Type B pancreatic cell (in vitro differentiated cells): ENCODE measurements at places on chromosomes 7 and 10.

GRCh38 chr10:11913079-11913641, 90.0 kb downstream of the PROSER2 start:
- no peak for DNase-seq

- DNase-seq: no peak
Measured at GRCh38 chr10:113153493-113154102, 203.6 kb downstream of the TCF7L2 start.

DNA sequence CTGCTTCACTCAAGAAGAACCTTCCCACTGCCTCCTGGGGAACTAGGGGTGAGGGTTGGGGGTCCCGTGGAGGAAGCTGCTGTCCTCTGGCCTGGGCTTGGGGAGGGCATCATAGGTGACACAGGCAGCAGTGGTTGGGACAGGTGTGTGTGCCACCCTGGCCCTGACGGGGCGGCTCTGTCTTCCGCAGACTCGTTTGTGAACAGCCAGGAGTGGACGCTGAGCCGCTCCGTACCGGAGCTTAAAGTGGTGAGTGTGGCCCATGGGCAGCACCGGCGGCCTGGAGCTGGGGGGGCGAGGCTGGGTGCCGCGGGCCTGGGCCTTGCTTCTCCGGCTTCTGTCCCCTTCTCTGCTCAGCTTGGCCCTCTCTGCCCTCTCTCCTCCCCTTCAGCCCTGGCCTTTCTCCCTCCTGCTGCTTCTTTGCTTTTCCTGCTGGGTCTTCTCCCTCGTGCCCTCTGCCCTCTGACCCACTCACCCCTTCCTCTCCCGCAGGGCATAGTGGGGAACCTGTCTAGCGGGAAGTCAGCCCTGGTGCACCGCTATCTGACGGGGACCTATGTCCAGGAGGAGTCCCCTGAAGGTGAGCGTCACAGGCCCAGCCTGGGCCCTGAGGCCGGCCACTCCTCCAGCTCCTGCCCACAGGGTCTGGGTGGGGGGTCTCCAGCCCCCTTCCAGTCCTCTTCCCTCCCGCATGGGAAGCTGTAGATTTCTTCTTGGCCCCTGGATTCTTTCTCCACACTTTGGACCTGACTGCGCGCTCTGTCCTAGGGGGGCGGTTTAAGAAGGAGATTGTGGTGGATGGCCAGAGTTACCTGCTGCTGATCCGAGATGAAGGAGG, 30.5 kb downstream of the AGAP3 start:
- DNase-seq: no peak

GRCh38 chr7:69412331-69413146, 185.7 kb upstream of the AUTS2 start:
- DNase-seq: no peak

- peak; percentile 71 for DNase-seq
Measured at GRCh38 chr10:92387289-92387940, 96.4 kb downstream of the MARCHF5 start.

DNA sequence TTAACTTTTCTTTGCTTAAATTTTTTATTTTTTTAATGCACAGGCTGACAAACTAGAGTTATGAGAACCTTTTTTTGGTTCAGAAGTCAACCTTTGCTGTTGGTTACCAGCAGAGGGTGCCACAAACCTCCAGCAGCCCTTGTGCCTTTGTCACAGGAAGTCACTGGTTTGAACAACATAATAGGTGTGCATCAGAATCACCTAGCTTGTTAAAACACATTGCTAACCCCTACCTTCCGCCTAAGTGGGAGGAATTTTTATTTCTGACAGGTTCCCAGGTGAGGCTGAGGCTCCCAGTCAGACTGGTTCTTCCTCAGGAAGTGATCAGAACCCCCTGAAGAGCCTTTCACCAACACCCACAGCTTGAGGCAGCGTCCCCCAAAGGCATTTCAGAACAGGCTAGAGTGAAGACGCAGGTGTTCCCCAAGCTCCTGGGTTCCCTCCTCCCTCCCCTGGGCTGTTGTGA, 22.6 kb upstream of the VDAC2 start:
- no peak for DNase-seq

GRCh38 chr10:110209454-110209925, 2.1 kb downstream of the MXI1 start:
- no peak for DNase-seq

GRCh38 chr7:100011516-100011915, 3.9 kb upstream of the ZKSCAN1 start:
- DNase-seq: no peak

DNA sequence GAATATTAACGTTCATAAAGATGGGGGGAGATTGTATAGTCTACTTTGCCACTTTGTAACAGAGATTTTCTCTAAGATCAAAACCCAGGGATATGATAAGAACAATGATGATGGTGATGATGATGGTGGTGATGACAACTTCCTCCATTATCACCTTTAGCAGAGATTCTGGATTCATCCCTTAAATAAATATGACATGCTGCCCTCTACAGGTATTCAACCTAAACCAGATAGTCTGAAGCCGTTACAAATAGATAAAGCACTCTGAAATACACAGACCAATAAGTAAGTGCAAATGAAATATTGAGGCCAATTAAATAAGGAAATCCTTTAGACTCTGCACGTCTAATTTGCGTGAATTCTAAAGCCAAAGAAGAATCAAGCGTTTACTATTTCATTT, 211.5 kb downstream of the CREB5 start:
- DNase-seq: no peak

GRCh38 chr7:47149208-47149839, 432.6 kb downstream of the TNS3 start:
- DNase-seq: no peak

DNA sequence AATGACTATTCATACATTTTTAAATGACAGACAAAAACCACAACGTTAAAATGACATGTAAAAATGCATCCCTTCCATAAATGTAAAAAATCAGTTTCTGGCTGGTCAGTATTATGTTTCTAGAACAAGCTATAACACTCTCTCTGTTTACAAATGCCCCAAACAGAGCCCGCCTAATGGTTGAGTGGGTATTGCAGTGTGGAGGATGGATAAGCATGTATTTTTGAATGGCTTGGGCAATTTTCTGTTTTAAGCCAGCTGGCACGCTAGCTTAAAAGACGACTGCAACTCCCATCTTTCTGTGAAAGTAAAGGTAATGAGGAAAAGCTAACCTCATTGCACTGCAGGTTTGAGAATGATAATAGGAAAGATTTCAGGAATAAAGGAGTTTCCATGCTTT, 430.7 kb downstream of the PARD3 start:
- DNase-seq: no peak
